ENCODE measurements at places on chromosomes 2 and 18. TPM values are rescaled to one million over a fixed set of nuclear protein-coding genes. Genes with fewer than 3 reads are reported as not detected.

Gene FN1
- total RNA-seq: 0.03 TPM

DNA sequence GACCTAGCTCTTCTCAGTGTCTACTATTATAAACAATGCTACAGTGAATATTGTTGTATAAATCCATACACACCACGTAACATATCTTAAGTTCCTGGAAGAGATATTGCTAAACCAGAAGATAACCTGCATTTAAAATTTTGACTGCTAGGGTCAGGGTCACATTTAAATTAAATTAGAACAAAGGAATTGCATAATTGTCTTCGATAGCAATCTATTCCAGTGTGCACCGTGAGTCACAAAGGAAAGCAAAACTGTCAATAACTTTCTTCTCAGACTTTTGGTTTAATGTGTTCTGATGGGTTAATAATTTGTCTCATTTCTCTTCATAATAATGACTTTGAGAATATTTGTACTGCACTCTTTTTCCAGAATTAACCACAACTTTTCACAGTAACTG is 4.2 kb downstream of the GEN1 start:
- DNase-seq: no peak

DNA sequence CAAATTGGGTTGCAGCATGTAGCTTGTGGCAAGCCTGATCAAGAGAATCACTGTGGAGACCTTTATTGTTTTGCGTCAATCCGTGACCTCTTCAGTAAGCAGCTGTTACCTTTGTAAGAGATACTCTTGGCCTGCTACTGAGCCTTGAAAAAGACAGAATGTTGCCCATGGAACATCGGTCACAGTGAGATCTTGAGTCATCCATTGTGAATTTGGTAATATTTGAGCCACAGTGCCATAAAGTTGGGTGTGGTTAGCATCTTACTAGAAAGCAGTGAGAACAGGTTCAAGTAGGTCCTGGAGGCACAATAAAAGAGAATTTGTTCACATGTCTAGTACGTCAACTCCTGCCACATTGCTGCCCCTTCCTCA is 12.7 kb upstream of the EFR3B start:
- no peak for DNase-seq

GRCh38 chr2:146979746-146980145 is 865.1 kb upstream of the ACVR2A start:
- DNase-seq: no peak

GRCh38 chr2:104448661-104449440 is 405.1 kb upstream of the POU3F3 start:
- no peak for DNase-seq

Gene SOS1
- 4.8 TPM for total RNA-seq

DNA sequence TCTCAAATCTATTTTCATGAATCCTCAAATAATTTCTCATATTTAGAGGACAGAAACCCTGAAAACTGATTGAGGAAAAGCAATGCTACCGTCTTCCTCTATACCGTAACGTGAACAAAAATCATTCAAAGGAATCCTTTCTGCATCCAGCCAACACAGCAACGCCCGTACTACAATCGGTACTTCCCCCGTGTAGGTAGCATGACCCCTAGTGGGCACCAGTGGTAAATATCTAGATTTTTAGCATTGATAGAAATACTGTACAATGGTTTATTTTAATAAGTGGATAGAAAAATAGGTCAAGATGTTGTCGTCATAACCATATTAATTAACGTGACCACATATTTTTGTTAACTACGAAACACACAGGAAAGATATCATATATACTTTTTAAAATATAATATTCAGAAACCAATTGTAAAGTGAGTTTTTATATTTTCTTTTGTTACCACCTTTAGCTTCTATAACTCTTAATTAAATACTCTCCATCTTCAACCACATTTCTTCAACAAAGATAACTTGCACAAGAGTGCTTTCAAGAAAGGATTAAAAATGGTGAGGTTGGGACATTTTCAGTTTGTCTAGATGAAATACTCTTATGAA is 194.1 kb downstream of the SS18 start:
- peak; percentile 15 for DNase-seq
